ENCODE measurements at places on chromosomes 5 and 9.

DNA sequence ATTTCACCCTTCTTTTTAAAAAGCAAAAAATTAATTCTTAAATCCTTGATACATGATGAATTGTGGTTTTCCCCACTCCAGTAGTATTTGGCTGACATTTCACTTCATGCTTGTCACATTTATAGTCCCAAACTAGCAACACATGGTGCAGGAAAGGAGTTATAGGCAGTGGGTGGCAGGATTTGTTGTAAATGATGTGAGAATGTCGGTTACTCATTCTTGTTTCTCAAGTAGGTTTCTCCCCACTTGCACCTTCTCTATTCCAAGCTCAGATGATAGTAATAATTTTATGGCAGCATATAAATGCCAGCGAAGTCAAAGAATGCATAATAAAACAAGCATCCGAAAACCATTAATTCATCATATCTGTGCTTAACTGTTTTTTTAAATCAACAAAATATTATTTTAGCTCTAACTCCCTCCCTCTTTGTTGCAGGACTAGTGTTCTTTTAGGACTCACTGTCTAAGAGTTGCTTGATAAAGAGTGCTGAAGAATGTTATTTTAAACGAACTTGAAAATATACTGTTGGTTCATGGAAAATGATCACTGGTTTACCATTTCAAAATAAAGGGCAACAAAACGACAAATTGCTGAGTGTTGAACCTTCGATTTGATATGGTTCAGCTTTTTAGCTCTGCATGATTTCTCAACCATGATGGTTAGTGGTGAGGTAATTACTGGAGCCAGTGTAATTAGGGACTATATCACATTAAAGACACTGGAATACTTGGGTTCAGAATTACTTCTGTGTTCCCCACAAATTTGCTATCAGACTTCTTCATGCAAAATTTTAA lies 88.1 kb upstream of the ADAMTSL1 start:
- no peak for DNase-seq

GRCh38 chr9:74681906-74682305 lies 184.8 kb downstream of the RORB start:
- DNase-seq: no peak

DNA sequence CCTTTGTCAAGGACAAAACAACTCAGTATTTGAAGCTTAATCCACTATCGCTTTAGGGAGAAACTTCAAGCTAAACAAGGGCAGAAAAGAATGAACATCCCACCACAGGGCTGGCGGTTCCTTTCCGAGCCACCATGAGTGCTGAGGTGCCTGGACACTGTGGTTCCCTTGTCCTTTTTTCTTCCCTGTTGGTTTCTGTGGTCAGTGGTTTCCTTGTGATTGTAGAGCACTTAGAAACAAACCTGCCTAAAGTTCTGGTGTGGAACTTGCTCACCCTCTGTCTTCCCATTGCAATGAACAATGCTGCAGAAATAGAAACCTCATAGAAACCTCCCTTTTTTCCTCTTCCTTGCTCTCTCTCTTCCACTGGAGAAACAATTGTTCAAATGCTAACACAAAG lies 79.3 kb upstream of the TBC1D2 start:
- no peak for DNase-seq

- peak; percentile 97 for DNase-seq
These were observed at the start of gene TSC1 for GRCh38 chr9:132944294-132945185. TSC1 (minus strand) TSS chr9:132944616; CDS start chr9:132928872, 15,744 bp downstream.

DNA sequence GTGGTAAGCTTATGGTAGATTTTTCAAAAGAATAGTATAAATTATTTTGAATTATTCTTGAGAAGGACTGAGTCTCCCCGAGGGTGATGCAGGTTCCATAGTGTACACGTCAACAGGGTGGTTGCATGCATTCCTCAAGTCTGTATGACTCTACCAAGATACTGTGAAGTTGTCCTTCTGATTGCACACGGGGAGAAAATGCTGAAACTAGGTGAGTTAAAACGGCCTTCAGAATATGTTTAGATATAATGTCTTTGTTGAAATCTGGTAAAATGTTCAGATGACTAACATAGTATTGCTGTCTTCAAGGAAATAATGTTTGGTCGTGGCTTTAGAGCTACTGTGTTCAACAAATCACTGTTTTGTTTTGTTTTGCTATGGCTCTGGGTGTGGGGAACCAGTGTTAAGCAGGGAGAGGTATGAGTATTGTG lies 22.4 kb upstream of the TNFAIP8 start:
- no peak for DNase-seq

DNA sequence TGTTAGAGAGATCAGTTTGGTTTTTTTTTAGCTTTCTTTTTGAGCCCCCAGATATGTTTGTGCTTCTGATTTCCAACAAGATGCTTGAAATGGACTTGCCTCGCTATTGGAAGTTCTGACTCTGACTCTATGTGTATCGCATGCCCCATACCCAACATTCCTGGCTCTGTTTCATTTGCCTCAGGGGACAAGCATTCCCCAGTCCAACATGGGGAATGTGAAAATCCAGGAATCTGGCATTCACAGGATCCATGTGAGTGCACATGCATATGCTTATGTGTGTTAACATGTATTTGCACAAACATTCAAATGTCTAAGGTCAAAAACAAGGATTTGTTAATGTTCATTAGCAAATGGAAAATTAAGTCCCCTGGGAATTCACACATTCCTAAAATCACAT lies 233.9 kb downstream of the TLR4 start:
- DNase-seq: no peak

GRCh38 chr9:126146254-126147145 lies 180.1 kb upstream of the MVB12B start:
- peak; percentile 6 for DNase-seq

GRCh38 chr5:150056075-150056443 lies 30.3 kb downstream of the CSF1R start:
- DNase-seq: no peak

DNA sequence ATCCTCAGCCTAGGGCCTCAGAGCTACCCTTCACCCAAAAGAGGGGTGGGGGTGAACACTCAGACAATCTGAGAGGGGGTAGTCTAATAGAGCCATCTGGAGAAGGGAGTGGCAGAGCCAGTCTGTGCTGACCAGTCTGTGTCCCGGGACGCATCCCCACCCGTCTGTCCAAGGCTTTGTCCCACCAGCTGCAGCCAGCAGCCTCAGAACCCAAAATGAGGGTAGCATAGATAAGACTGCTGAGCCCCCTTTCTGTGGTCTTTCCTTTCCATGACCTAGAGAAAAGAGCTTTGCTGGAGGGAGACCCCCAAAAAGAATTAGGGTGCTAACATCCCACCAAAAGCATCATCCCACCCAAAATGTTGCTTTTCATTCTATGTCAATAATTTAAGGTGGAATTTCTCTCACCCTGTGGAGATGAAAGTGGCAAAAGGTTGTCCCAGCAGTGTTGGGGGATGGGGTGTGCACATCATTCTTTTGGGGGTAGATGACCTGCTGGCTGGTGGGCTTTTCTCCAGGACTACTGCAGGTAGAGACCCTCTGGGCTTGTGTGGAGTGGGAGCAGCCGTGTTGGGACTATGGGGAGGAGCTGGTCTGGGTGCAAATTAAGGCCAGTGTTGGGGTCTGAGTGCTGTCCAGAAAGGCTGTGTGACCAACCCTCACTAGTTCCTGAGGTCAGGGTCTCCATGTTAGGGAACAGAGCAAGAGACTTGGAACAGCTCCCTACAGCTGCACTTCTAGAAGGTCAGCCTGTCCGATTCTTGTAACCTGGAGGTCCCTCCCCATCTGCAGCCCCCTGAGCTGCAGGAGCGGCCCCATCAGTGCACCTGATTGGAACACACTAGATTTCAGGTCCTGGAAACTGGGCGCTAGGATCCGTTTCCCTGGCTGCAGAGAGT lies 19.9 kb downstream of the URM1 start:
- DNase-seq: no peak

DNA sequence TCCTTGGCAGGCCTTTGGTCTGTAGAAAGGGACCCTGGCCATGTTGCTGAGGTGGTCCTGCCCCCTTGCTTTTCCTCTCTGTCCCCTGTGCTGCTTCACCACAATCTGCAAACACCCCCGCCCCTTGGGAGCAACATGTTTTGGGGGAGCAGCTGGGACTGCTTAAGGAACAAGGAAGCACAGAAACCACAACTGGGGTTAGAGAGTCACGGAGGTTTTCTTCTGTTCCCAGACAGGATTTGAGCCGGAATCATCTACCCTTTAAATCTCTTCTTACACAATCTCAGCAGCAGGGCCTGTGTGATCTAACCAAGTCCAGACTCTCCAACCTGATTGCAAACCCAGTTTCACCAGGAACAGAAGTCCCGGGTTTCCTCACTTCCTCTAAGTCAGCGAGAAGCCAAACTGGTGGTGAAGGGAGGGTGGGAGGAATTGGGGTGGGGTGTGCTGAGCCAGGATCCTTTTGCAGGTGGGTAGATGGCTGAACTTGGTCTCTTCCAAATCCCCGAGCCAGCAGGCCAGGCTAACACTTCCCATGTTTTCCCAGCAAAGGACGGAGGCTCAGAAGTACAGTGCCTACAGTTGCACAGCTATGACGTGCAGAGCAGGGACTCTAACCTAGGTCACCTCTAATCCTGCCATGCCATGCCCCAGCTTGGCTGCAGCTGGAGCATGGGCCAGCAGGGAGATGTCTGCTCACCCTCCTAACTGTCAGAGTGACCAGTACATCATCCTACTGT lies 25.0 kb downstream of the SH3PXD2B start:
- no peak for DNase-seq

- DNase-seq: no peak
These were observed 77.5 kb downstream of the GNAQ start for GRCh38 chr9:77954013-77954665.

DNA sequence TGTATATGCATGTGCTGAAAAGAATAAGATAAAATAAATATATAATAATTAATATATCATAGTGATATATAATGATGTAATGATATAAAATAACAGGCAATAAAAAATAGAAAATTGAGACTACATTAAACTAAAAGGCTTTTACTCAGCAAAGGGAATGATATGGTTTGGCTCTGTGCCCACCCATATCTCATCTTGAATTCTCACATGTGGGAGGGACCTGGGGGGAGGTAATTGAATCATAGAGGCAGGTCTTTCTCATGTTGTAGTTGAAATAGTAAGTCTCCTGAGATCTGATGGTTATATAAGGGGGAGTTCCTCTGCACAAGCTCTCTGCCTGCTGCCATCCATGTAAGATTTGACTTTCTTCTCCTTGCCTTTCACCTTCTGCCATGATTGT lies 1550.9 kb upstream of the CDH6 start:
- DNase-seq: no peak

- DNase-seq: no peak
These were observed 16.2 kb upstream of the SMU1 start for GRCh38 chr9:33092634-33093033.

DNA sequence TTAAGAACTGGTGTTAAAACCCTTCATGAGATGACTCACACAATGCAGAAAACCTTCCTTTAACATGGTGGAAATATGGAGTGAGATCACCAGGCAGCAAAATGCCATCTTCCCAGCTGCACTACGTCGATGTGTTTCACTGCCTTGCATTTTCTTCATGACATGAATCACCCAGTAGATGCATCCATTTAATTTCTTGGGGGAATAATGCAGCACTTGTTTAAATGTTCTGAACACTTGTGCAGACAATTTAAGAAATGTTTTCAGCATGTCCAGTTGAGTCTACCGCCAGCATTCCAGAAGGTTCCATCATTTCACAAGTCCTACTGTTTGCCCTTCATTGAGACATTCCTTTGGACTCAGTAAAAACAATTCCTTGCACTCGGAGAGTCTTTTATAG lies 81.6 kb downstream of the ADAMTS16 start:
- DNase-seq: no peak

GRCh38 chr5:178396796-178397720 lies 164.5 kb upstream of the PHYKPL start:
- no peak for DNase-seq

GRCh38 chr5:585962-586628 lies 26.0 kb upstream of the CEP72 start:
- DNase-seq: no peak

DNA sequence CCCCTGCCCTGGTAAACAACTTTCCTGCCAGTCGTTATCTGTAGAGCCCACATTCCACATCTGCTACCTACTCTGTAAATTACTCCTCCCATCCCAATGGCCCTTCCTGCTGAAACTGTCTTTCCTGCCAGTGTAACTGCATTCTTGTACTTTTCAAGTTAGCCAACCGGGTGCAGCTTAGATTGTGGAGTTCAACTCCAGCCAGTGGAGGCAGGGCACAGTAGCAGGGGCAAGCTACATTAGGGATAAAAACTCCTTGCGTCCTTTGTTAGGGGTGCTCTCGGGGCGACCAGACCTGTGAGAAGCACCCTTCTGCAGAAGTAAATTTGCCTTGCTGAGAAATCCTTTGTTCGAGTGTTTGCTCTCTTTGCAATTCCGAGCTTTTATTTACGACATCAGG lies 639.0 kb upstream of the TYRP1 start:
- no peak for DNase-seq

DNA sequence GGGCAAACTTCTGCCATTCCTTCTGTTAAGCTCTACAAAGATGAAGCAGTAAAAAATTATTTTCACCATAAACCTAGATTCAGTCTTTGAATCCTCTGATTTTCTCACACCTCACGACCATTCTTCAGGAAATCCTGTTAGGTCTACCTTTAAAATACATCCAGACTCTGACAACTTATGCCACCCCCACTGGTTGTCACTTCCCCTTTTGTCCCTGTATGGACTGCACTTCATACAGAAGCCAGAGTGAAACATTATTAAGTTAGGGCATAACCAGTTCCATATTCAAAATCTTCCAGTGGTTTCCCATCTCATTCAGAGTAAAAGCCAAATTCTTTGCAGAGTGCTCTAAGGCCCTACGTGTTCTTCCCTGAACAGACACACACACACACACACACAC lies 499.8 kb downstream of the RASEF start:
- no peak for DNase-seq

GRCh38 chr5:10762776-10763500 lies 1.9 kb upstream of the DAP start:
- no peak for DNase-seq

- no peak for DNase-seq
These were observed 68.8 kb downstream of the C9orf50 start for GRCh38 chr9:129552064-129552463.

DNA sequence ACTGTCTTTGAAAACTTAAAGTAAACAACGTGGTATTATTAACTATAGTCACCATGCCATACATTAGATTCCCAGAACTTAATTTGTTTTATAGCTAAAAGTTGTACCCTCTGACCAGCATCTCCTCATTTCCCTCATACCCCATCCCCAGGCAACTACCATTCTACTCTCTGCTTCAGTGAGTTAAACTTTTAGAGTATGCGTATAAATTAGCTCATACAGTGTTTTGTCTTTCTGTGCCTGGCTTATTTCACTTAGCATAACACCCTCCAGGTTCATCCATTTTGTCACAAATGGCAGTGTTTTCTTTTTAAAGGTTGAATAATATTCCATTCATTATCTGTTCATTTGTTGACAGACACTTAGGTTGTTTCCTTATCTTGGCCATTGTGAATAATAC lies 14.2 kb downstream of the COMMD10 start:
- DNase-seq: no peak

- DNase-seq: no peak
These were observed 72.3 kb downstream of the DROSHA start for GRCh38 chr5:31459594-31459993.

GRCh38 chr5:33888587-33888986 lies 3.2 kb downstream of the ADAMTS12 start:
- DNase-seq: no peak

GRCh38 chr9:33116860-33117259 lies 40.4 kb upstream of the SMU1 start:
- no peak for DNase-seq

- no peak for DNase-seq
These were observed 65.4 kb upstream of the KLF9 start for GRCh38 chr9:70479880-70480291.

- no peak for DNase-seq
These were observed 167.2 kb downstream of the CACNA1B start for GRCh38 chr9:138044485-138045383.
